ENCODE measurements at places on chromosomes 16 and 17.

DNA sequence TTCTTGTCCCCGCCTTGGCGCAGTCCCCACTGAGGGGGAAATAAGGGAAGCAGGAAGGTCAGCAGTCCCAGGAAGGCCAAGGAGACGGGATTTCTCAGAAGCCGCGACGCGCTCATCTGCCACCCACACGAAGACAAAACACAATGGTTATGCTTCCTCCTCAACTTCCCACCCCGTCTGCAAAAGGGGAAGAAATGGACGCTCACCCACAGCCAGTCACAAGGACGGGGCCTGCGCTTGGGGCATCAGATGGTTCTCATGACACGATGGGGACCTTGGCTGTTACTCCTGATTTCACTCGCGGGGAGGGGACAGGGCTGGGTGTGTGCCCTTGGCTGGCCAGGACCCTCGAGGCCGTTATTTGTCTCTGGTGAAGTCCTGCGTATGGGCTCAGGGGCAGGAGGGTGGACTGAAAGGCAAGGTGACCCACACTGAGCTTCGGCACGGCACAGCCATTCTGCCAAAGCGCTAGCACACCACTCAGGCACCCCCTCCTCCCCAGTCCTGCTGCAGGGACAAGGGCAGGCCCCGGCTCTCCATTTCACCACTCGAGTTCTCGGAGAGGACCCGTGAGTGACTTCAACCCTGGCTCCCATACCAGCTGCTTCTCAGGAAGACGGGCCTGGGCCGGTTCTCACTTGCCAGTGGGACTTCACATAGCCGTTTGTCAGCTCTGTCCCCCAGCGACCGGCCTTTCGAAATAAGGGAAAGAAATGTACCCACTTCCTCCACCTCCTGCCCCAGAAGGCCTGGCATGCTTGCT is 84.5 kb downstream of the ABR start:
- no peak for DNase-seq

DNA sequence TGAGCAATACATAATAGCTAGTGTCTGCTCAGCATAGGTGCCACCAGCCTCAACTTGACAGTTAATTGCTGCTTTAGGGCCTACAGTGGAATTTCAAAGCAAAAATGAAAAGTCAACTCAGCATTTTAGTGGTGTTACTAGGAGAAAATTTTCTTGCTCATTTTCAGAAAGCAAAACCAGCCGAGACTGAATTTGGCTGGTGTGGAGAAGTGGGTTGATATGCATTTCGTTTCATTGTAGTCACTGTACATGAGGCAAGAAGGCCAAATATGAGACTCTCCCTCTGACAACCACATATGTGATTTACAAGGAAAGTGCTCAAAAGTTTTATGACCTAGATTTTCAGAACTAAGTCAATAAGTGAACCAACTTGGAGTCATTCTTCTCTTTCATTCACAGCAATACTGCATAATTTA is 54.0 kb downstream of the DUSP14 start:
- DNase-seq = no peak

DNA sequence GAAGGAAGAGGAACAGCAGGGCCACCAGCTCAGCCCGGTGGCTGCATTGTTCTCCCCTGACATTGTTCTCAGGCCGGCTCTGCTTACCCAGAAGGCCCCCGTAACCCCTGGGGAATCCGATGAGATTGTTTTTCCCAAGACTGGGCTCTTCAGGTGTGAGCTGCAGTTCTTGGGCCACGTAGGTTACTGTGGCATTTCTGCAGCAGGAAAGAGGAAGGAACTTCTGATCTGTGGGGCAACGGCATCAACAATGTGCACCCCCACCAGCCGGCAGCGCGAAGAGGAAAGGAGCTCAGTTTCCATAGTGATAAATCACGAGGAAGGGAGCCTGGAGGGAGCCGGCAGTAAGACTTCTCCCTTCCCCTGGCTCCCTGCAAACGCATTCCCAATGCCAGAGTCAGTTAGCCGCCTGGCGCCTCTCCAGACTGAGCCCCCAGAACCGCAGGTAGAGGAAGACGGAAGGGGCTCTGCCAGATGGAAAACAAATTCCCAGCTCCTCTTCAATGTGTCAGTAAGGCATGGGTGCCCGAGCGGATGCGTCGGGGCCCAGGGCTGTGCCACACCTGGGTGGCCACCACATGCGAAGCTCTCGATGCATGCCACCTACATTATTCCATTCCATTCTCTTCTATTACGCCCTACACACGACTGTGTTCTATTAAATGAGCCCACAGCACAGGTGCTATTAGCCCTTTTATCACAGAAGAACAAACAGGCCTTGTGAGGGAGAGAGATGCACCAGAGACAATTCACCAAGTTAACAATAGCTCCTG is 21.5 kb upstream of the PECAM1 start:
- DNase-seq = no peak

DNA sequence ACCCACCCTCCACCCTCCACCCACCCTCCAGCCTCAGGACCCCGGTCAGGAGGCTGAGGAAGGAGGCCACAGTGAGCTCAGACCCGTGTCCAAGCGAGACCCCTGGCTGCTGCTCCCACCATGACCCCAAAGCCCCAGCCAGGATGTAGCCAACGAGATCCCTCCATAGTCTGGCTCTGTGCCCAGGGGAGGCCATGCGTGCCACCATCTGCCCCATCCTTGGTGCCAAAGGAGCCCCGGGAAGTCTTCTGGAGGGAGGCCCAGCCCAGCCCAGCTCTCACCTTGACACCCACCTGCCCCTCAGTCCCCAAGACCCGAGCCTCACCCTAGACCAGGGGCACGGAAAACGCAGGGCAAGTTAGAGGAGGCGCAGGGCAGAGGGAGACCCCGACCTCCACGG is 34.2 kb downstream of the PIEZO1 start:
- no peak for DNase-seq

- no peak for DNase-seq
Measured at GRCh38 chr17:45092911-45093430, 31.9 kb downstream of the NMT1 start.

- no peak for DNase-seq
Measured at GRCh38 chr17:80821546-80821945, 170.1 kb upstream of the CHMP6 start.

DNA sequence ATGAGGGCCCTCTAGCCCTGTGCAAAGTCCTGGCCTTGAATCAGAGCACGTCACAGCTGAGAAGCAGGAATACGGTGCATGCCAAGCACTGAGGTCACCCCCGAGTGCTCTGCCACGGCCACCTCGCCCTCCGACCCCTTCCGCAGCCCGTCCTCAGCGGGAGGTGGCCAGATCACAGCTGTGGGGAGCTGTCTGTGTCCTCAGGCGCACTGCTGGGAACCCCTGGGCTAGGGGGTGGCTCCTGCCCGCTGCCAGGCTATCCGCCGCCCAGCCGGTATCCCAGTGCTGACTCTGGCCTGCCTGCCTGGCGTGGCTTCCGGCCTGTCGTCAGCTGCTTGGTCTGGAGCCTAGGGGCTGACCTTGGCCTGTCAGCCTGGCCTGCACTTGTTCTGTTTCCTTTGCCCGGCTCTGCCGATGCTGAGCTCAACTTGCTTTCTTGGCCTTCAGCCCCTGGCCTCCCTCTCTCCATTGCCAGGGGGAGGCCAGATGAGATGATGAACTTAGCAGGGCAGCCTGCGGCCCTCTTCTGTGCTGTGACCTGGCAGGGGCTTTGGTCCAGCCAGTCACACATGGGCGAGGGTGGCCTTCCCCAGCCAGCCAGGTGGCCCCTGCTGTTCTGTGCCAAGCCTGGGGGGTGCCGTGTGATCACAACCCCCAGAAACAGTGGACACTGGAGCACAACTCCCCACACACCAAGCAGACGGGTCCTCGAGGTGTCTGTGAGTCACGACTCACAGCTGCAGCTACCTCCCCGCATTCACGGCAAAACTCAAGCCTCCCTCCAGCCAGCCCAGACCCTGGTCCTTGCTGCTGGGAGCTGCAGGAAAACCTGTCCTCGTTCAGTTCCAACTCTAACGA is 77.3 kb downstream of the ZDHHC7 start:
- no peak for DNase-seq

DNA sequence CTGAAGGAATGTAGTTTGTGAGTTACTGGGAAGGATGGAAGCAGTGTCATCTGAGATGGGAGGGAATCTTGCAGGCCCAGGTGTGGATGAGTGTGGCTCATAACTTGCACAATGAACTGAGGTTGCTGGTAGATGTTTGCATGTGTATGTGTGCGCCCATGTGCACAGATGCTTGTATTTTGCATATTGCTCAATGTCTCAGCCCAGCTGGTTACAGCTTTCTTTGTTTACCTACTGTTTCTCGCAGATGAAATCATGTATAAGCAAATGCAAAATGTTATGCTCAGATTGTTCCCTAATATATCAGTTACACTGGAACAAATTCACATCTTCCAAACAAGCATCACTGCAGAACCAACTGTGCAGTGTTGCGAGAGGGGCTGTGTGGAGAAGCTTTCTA is 452.2 kb upstream of the EEF2KMT start:
- DNase-seq = no peak

GRCh38 chr16:87625241-87625797 is 23.0 kb downstream of the JPH3 start:
- no peak for DNase-seq

GRCh38 chr16:30755955-30756780 is 5.7 kb downstream of the CFAP119 start:
- DNase-seq = no peak

DNA sequence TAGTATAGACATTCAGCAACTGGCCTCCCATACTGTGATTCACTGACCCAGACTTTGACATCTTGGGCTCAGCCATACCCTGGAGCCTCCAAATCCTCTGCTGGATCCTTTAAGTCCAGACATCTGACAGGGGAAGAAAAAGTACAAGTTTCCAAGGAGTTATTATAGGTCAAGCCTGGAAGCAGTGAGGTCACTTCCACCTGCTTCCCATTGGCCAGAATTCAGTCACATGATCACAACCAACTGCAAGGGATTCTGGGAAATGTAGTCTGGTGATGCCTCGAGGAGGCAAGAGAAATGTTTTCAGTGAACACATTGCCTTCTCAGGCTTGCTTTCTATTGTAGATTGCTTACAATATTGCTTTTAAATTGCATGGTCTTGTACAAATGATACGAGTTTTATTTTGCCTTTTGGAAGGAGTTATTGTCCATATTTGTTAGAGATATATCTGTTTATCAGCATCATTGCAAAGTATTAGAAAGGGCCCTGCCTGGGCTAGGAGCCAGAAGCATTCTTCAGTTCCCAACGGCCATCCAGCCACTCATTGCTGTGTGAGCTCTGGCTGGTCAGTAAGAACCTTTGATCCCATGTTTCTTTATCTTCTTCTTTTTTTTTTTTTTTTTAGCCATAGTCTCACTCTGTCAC is 696.9 kb downstream of the WWOX start:
- peak; percentile 21 for DNase-seq

DNA sequence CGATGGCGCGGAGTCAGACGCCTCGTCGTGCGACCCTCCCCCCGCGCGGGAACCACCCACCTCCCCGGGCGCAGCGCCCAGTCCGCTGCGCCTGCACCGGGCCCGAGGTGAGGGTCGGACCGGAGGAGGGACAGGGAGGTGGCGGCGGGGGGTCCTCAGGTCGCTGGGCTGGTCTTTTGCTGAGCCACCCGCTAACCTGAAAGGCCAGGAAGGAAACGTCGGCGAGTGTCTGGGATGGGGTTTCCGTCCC is 4.9 kb downstream of the TBX2 start:
- no peak for DNase-seq
